H9 (cell line): ENCODE measurements at places on chromosomes 2 and 18. TPM values are rescaled to one million over a fixed set of nuclear protein-coding genes. Genes with fewer than 3 reads are reported as not detected.

DNA sequence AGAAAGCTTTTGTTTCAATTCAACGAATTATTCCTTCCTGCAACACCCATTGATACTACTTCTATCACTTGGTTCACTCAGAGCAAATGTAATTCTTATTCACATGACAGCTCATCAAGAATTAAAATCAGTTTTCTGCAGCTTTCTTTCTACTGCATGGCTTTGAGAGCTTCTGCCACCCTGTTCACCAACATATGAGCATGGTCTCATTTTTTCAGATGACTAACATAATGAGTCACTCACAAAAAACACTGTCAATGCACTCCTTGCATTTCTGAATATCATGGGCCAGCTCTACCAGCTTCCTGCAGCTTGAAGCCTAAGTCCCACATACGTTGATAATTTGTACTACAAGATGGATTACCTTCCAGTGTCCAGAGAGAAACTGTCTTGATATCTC is 342.9 kb downstream of the LRATD1 start:
- no peak for DNase-seq

DNA sequence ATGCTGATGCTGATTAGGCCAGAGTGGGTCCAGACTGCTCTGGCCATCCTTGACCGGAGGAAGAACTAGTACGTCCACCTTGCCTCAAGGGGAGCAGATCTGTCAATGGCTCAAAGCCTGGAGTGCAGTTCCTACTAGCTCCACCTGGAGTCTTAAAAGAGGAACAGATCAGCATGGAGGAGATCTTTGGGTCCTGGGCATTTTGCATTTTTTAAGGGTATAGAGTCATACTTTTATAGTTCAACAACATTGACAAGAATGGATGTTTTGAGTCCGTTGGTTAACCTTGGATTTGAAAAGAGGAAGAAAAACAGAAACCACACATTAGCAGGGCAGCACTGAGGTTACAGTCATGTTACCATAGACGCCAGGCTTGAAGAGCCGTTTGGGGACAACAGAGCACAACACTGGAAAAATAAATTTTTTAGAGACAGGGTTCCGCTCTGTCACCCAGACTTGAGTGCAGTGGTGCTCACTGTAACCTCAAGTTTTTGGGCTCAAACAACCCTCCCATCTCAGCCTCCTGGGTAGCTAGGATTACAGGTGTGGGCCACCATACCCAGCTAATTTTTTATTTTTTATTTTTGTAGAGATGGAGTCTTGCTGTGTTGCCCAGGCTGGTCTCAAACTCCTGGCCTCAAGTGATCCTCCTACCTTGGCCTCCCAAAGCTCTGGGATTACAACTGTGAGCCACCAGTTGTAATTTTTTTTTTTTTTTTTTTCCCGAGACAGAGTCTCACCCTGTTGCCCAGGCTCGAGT is 78.5 kb downstream of the PRKCE start:
- no peak for DNase-seq

GRCh38 chr2:64586883-64587481 is 62.9 kb downstream of the AFTPH start:
- no peak for DNase-seq

GRCh38 chr2:30963184-30963583 is 155.9 kb upstream of the CAPN13 start:
- no peak for DNase-seq

GRCh38 chr2:136407952-136408318 is 290.0 kb upstream of the CXCR4 start:
- peak; percentile 31 for DNase-seq

GRCh38 chr2:129791712-129792111 is 187.8 kb upstream of the RAB6C start:
- no peak for DNase-seq

DNA sequence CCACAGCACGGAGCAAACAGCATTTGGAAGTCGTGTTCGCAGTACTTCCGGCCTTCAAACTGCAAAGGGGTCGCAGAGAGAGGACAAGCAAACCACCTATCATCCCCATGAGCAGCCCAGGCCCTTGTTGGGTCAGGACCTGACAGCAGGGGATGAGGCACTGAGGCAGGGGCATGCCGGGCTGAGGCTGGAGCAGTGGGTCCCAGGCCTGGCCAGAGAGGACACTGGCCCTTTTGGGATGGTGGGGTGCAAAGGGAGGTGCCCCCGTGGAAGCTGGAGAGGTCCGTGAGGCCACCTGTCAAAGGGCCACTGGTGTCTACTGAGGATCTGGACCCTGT is 8.9 kb downstream of the GPR17 start:
- DNase-seq: no peak

DNA sequence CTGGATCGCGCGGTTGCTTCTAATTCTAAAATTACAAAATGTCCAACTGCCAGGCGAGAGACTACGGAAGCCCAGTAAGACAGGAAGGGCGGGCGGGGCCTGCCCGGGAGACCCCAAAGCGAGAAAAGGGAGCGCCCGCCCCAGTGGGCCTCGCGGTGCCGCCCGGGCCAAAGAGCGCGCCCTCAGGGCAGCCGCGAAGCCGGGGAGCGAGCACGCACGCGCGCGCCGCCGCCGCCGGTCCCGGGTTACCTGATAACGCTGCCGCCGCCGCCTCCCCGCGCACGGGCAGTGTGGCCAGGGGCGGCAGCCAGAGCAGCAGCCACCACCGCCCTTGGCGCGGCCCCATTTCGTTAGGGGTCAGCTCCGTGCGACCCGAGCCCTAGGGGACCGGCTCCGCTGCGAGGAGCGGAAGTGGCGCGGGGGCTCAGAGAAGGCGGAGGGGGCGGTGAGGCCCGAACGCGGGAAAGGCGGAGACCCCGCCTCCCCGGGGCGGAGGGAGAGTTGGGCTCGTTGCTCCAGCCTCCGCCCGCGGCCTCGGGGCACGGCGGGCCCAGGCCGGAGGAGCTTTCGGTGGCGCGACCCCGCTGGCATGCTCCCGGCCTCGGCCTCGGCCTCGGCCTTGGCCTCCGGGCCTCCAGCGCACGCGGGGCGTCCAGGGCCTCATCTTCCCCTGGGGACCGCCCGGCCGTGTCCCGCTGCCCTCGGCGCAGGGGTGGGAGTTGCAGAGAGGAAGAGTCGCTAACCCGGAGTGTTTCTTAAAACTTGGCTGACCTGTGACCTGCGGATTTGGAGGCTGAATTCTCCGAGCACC is at the start of gene NEMP2:
Gene NEMP2, minus strand, starts transcription at position 413 of the 811 bp plus-strand sequence. Its CDS starts 67 bp downstream, at position 346.
- peak; percentile 87 for DNase-seq

- no peak for DNase-seq
Measured at GRCh38 chr2:102358496-102358895, 2.9 kb downstream of the IL18R1 start.

DNA sequence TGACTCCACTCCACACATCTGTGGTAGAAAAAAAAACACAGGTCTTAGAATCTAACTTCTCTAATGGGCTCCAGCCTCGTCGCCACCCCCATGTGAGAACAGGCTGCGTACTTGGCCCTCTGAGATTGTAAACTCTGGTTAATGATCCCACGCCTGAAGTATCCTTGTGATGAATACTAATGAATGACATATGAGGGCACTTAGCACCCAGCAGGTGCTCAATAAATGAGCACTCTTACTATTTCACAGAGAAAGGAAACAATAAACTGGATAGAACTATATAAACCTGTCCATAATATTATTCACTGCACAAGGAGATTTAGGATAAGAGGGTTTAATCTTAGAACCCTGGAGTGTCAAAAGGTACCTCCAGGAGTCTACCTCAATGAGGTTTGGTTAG is 310.1 kb upstream of the HNRNPA3 start:
- no peak for DNase-seq

The ERFE gene
- total RNA-seq: 2.0 and 2.1 TPM in 2 replicates

The VAMP5 gene
- 0.57 and 0.59 TPM in 2 replicates for total RNA-seq

The SAG gene
- total RNA-seq: not detected in 2 replicates

The LRRC30 gene
- not detected in 2 replicates for total RNA-seq

The PTCD3 gene
- total RNA-seq: 161 and 180 TPM in 2 replicates

The CCBE1 gene
- total RNA-seq: 0.39 and 0.46 TPM in 2 replicates

The NDC80 gene
- total RNA-seq: 38.5 and 39.5 TPM in 2 replicates

The LIPG gene
- 4.4 and 6.1 TPM in 2 replicates for total RNA-seq
